GM12891 (cell line): ENCODE measurements at places on chromosomes 6 and 20.
A peak's percentile ranks its signal among the peaks of the same experiment; 100 is the strongest.

DNA sequence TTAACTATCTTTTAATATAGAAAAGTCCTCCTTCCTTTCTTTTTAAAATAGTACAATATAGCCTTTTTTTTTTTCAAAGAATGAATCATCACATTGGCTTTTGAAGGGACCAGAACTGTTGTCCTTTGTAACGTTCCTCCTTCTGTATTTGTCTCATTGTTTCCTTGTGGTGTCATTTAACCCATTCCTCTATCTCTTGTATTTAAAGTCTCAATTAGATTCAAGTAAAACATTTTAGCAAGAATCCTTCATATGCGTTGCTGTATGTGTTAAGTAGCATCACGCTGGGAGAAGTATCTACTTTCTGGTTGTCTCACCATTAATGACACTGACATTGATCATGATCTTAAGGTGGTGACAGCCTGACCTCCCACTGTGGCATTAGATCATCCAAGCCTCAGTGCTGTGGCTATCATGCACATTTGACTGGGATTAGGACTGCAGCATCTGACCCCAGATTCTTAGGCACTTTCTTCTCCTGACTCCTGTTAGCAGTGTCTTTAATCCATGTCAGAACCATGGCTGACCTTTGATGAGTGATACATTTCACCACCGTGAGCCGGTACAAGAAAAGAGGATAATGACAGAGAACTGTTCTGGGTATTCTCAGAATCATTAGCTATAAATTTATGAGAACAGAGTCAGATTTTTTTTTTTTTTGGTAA lies 67.5 kb upstream of the TFB1M start:
- DNase-seq = no peak

- no peak for DNase-seq
Measured at GRCh38 chr20:19368351-19368750, 155.9 kb downstream of the SLC24A3 start.

DNA sequence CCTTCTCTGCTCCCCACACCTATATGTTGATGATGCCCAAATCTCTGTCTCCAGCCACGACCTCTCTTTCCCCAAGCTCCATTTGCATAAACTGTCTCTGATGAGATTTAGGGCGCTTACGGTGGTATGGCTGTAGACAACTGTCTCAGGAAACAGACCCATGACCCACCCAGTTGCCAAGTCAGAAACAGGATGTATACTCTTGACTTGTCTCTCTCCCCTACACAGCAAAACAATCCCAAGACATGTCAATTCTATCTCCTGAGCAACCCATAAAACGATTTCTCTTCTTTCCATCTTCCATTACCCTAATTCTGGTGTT lies 13.9 kb downstream of the GNL1 start:
- no peak for DNase-seq

GRCh38 chr20:58389324-58389967 lies 417 bp downstream of the VAPB start:
- DNase-seq = peak; percentile 29

- DNase-seq = no peak
Measured at GRCh38 chr20:21270806-21271205, 32.3 kb upstream of the XRN2 start.

- no peak for DNase-seq
Measured at GRCh38 chr6:157066781-157067491, 256.4 kb downstream of the TMEM242 start.

GRCh38 chr6:4941782-4942672 lies 61.8 kb downstream of the RPP40 start:
- no peak for DNase-seq

DNA sequence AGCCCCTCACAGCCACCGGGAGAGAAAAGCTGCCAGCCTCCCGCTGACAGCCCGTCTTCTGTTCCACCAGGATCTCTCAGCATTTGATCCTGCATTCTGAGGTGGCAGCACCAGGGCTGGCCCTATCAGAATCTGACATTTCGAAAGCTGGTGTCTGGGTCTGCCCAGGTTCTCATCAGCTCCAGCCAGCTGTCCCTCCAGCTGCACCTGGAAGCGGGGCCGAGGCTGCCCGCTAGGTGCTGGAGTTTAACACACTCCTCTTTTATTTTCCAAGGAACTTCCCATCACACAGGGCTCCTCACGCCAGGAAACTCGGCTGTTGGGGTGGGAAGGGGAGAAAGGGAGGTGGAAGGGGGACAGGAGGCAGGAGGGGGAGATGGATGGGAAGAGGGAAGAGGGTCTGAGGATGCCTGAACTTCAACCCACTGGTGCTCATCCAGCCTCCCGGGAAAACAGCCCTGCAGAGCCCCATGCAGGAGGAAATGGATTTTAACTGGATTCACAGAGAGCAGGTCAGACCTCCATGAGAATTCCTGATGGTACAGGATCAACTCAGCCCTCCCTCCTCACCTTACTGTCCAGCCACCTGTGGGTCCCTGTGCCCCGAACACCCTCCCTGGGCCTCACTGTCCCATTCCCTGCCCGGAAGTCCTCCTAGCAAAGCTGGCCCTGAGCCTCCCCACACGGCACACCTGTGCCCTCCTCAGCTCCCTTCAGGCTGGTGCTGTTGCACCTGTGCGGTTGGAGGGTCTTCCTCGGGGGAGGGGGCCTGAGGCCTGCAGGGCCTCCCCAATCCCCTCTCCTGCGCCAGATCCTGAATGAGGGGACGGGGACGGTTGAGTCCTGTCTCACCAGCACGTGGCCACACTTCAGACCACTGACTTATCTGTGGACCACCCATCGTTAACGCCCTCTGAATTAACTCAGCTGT lies 3.9 kb upstream of the LSM14B start:
- DNase-seq = no peak
